Stimulated activated CD8-positive, alpha-beta memory T cell treated with anti-CD3 and anti-CD28 coated beads, Interleukin-4, amount 100 ng/mL, for 1 hour (primary cell): ENCODE measurements at places on chromosomes 12 and 14.

GRCh38 chr12:65885716-65886115 is 61.4 kb downstream of the HMGA2 start:
- DNase-seq = no peak

DNA sequence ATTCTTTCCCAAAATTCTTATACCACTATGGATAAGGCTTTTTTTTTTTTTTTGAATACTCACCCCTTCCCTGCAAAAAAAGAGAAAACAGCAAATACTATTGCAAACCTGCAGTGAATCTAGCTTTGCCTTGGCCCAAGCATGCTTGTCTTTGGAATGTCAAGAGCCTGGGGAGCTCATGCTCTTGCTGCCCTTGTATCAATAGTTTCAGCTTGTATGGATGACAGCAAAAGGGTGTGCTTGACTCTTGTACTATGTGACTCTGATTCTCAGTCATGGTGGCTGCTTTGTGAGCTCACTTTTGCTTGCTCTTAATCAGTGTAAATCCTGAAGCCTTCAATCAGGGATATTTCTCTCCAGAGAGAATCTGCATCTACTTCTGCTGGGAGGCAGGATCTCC is 149.2 kb downstream of the EMP1 start:
- DNase-seq = no peak

DNA sequence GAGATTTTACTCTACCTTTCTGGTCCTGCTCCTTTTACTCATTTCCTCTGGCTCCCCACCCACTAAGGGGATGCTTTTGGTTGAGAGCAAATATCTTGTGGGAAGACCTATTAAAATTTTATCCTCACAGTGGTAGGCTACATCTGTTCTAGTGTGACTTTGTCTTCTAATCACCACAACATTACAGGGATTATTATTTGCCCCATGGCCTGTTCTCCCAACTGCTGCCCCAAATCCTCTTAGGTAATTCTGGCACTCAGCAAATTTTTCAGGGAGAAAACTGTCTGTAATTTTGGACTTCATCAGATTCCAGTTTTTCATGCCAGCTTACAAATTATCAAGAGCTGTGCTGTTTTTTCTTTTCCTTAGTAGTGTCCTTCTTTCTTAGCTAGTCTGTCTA is 172.3 kb downstream of the GPHN start:
- no peak for DNase-seq

- DNase-seq = no peak
Observed at GRCh38 chr14:87879389-87879788, 113.6 kb downstream of the GALC start.

DNA sequence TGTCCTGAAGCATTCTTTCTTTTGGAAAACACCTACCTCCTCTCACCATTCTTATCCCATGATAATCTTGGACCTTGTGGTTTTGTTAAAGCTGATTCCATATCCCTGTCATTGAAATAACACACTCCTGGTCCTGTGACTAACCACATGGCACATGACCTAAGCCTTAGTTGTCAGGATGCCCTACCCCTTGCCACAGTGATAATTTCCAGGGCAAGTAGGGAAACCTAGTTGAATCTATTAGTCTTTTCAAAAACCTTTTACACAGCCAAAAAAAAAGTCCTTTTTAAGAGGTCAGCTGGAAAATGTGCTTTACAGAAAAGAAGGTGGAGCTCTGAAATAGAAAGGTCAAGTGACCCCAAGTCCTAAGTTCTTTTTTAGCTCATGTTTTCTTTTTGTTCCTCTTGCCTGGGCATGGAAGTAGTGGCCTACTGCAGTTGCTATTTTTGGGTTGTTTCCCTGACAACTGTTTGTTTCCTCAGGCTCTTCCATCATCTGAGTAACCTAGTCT is 608.4 kb downstream of the LRFN5 start:
- DNase-seq = no peak

GRCh38 chr14:70045310-70045709 is 143.4 kb downstream of the SLC8A3 start:
- no peak for DNase-seq

DNA sequence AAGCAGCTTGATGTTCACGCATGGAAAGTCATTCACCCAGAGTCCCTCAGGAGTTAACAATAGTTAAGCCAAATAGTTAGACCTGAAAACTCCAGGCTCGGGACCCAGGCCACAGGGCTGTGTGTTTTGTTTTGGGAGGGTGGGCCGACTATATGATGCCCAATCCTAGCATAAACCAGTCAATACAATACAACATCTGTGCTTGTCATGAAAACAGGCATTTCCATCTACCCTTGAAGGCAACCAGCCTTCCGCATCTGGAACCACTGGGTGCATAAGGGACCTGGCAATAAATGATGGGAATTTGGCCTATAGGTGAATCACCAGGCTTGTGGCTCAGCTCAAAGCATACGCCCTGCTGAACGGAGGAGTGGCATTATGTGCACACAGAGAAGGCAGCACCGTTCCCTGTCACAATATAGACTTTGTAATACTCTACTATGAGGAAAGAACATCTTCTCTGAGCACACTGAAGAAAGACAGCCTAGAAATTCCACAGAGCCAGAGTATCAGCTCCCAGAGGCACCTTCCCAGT is 91.0 kb upstream of the FOXN3 start:
- no peak for DNase-seq
